Naive thymus-derived CD8-positive, alpha-beta T cell (primary cell): ENCODE measurements at places on chromosomes 3 and 15. TPM values are rescaled to one million over a fixed set of nuclear protein-coding genes. Genes with fewer than 3 reads are reported as not detected.

GRCh38 chr3:174192471-174192870 is 666.7 kb upstream of the NAALADL2 start:
- no peak for DNase-seq

DNA sequence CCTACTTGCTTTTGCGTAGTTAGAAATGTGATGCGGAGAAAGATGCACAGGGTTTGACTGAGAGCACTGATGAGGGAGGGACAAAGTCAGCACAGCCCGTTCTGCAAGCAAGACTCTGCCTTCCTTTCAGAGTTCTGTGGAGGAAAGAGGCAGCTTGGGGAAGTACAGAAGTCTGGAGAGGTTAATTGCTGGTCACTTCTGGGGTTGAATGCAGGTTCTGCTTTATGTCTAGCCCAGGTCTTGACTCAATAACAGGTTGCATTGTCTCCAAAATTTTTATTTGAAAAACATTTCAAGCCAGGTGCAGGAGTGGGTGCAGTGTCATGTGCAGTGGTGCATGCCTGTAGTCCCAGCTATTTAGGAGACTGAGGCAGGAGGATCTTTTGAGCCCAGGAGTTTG is 461.7 kb downstream of the NR2F2 start:
- DNase-seq = no peak

GRCh38 chr3:66415867-66416428 is 84.9 kb downstream of the LRIG1 start:
- no peak for DNase-seq

DNA sequence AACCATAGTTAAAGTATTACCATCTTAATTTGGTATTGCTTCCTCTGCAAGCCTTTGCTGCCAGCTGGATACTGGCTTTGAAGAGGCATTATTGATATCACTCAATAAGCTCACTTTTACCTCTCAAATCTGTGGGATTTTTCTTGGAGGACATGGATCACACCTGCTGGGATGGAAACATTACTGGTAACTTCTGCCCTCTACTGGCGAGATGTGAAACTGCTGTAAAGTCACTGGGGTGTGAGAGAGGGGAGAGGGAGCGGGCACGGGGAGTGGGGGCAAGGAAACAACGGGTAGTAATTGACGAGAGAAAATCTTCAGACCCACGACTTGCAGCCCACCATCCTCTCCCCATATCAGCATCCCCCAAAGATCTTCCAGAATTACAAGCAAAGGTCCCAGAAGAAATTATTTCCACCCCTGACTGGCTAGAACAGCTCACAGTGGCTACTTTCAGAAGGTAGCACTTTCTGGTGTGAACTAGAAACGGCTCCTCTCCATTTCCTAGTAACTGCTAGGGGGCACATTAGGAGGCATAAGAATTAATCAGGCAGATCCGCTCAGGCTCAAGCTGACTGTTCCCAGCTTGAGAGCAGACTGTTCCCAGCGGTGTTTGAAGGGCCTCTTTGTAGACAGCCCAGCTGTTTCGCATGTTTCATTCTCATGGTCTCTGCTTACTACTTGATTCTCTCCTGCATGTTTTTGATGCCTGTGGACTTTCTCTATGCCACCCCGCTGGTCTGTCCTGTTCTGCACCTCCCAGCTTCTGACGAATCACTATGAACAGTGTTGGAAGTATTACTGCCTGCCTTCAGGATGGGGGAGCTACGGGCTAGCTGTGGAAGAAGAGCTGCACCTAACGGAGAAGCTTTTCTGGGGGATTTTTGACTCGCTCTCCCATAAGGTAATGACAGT is 230.4 kb upstream of the CHRM5 start:
- DNase-seq = peak; percentile 19

GRCh38 chr3:80010021-80010571 is 242.3 kb upstream of the ROBO1 start:
- no peak for DNase-seq

- DNase-seq = no peak
These were observed 21.3 kb downstream of the COLQ start for GRCh38 chr3:15500107-15500724.

DNA sequence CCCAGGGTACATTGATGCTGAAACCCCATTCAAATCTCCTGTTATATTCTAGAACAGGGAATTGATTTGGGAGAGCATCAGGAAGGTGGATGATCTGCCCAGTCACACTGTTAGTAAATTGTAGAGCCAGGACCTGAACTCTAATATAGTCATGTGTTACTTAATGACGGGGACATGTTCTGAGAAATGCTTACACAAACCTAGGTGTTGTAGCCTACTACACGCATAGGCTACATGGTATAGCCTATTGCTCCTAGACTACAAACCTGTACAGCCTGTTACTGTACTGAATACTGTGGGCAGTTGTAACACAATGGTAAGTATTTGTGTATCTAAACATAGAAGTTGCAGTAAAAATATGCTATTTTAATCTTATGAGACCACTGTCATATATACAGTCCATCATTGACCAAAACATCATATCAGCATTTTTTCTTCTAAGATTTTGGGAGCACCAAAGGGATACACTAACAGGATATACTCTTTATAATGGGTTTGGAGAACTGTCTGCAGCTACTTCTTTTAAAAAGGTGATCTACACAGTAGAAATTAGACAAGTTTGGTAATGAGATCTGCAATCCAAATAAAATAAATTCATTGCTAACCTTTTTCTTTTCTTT is 5.8 kb downstream of the B2M start:
- no peak for DNase-seq

- DNase-seq = no peak
These were observed 127.8 kb downstream of the ABI3BP start for GRCh38 chr3:100865442-100865841.

- no peak for DNase-seq
These were observed 215.3 kb downstream of the ROBO2 start for GRCh38 chr3:77254967-77255831.

- DNase-seq = no peak
These were observed 148.6 kb upstream of the STRIT1 start for GRCh38 chr3:155442072-155442471.

GRCh38 chr3:101381809-101382208 is 61.4 kb upstream of the IMPG2 start:
- DNase-seq = no peak

DNA sequence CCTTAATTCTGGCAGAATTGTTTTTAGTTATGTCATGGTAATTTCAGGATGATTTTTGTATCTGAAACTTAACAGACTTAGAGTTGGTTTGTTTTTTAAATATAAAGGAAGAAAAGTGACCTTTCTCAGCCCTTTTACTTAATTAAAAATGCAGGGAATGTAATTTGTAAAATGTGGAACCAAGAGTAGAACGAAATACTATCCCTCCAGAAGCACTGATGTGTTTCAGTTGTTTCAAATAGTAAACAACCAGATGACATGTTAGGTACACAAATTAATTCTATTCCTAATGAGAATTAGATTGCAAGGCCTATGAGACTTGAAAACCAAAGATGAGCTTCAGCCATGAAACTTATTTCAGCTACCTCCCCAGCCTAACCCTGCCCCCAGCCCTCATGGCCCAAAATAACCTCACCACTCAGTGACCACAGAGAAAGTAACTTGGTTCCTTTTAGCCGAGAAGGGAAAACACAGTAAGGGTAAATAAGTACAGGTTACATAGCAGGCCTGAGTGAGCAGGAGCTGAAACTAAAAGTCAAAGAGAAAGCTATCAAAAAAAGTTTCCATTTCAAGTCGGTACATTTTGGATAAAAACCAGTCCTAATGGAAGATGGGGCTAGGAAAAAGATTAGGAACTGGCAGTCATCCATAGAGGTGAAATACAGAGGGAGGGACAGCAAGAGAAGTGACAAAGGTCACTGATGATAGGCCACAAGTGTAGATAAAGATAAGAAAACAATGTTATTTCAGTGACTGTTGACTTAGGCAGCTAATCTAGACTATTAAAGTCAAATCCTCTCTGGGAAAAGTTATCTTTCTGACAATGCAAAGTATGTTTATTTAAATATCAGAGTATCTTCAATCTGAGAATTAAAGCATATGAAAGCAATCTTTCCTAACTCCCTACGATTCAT is 23.2 kb downstream of the SENP8 start:
- DNase-seq = no peak

DNA sequence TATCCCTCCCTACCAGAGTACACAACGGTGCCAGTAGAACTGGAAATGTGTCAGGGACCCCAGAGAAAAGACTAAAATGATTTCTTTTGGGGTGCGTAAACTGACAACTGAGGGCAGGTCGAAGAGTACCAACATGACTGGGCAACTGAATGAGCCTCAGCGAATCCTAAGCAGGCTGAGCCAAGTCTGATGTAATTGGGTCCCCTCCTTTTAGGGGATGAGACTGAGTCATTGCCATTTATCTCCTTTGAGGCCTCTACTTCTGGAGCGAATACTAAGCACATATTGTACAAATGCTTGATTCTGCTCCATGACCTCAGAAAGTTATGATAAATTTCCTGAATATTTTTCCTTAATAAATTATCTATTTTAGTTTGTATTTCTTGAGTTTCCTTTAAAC is 17.3 kb upstream of the GPR156 start:
- DNase-seq = no peak

- DNase-seq = no peak
These were observed 48.7 kb downstream of the MYH15 start for GRCh38 chr3:108461661-108462111.

DNA sequence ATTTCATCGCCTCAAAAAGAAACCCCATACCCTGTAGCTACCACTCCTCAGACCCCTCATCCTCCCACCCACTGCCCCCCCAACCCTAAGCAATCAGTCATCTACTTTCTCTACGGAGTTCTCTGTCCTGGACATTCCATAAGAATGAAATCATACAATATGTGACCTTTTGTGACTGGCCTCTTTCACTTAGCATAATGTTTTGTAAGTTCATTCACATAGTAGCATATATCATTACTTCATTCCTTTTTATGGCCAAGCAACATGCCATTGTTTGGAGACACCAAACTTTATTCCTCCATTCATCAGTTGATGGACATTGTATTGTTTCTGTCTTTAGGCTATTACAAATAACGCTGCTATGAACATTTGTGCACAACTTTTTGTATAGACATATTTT is 64.2 kb downstream of the TNIK start:
- DNase-seq = no peak

DNA sequence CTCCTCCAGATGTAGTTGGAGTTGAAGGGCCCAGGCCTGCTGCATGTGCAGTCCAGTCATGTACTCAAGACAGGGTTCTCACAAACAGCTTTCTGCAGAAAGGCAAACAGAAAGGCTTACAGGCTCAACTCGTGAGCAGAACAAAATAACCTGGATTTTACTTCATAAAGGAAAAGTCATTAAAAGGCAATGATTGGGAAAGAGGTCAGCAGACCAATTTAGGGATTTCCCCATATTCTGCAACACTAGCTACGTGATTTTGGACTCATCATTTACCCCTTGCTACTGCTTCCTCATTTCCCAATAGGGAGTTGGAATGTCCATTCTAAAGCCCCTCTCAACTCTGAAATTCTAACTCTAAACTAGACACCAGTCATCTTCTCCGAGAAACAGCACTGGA is 18.1 kb downstream of the METTL6 start:
- DNase-seq = no peak

- no peak for DNase-seq
These were observed 249.3 kb downstream of the UNC13C start for GRCh38 chr15:54227569-54227968.

- DNase-seq = no peak
These were observed 267.3 kb downstream of the LPP start for GRCh38 chr3:188421151-188421821.

GRCh38 chr15:97909291-97909891 is 51.1 kb upstream of the ARRDC4 start:
- DNase-seq = peak; percentile 56

DNA sequence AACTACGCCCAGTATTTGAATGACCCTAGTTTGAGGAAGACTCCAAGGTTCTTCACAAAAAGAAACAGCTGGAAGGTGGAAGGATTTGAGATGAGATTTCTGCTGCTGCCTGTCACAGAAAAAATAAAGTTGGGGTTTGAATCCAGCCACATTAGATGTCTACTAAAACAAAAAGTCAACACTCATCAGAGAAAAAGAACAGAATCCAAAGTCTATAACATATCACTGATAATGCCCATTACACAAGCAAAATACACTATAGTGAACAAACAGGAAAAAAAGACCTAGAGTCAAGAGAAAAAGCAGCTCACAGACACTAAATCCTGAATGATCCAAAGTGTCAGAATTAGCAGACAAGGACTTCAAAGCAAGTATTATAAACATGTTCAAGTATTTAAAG is 56.0 kb downstream of the RFX7 start:
- DNase-seq = no peak

DNA sequence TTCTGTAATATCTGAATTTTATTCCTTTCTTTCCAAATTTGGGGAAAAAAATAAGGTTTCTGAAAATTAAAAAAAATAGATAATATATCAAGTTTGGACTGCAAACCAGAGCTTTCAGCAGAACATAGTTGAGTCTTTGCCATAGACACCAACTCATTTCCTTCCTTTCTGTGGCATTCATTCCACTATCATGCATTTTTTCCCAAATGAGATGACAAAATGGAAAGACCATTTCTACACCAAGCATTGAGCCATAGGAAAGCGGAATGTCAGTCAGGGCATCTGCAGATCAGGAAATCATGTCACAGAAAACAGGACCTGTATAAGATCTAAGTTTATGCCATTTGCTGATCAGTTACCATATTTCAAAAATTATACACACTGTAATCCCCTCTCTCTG is 333.3 kb upstream of the THBS1 start:
- DNase-seq = no peak

DNA sequence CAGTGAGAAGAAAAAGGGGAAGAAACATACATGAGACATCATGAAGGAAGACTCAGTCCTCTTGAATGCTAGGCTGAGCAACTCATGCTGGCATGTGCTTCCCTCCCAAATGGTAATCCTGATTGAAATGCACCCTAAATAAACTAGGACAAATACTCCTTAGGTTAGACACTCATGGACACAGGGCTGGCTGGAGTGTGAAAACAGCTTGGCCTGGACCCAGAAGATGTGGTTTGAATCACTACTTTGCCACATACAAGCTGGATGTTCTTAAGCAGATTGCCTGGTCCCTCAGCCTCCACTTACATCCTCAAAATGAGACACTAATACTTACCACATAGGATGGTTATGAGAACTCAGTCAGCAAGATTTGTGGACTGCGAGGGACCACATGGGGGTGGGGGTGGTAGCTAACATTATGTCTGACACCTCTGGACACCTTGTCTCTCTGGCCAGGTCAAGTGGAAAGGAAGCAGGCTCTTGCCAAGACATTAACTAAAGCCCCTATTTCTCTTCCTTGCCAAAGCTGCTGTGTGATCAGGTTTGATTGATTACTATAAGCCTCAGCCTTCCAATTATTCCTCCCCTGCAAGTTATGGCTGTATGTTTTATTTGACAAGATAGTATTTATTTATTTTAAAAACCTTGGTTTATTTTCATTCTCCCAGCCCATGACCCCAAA is 138.9 kb upstream of the SLC7A14 start:
- no peak for DNase-seq

- DNase-seq = no peak
These were observed 3.4 kb downstream of the KLHL40 start for GRCh38 chr3:42688487-42689420.

STAB1 gene
- 6.1 TPM for total RNA-seq

FLNB gene
- 75.2 TPM for total RNA-seq

GATM gene
- 5.3 TPM for total RNA-seq

POC1A gene
- 1.9 TPM for total RNA-seq

PLSCR5 gene
- total RNA-seq = not detected

MUC20 gene
- total RNA-seq = 11.7 TPM

SNRPN gene
- total RNA-seq = 165 TPM

TUSC2 gene
- total RNA-seq = 21.8 TPM
